ENCODE measurements at places on chromosomes 12 and 14.

DNA sequence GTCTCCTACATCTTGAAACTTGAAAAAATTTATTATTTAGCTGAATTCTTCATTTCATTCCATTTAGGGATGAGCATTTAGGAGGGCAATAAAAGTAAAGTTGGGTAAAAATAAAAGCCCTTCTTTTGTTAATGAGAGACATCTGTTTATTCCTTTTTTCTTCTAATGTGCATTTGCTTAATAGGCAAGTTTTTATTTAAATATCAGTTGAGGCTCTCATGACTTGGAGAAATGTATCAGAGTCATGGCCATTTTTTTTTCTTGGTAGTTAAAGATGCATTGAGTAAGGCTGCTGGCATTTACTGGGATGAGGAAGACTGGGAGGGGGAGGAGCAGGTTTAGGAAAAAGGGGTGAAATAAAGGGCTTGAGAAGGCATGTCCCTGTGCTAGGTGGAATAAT, 609.9 kb upstream of the TMEM132C start:
- no peak for DNase-seq

GRCh38 chr12:65606008-65606766, 218.1 kb upstream of the HMGA2 start:
- DNase-seq = no peak

DNA sequence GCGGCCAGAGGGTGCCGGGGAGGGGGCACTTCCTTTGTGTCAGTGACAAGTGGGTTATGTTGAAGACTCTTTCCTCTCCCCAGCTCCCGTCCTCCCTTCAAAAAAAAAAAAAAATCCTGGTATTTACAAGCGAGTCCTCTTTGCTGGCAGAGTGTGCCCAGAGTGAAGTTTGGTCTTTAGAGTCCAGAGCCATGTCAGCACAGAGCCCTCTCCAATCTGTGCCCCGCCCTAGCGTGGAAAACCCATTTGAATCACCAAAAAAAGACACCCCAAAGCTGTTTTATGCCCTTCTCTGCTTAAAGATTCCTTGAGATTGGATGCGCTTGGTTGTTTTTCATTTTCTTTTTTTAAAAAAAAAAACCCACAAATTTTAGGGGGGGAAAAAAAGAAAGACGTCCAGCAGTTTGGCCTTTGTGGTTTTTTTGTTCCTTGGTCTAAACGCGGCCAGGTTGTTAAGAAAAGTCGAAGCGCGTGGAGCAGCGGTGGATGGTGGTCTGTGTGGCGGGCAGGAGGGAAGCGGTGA, 3.3 kb downstream of the NKX2-1 start:
- DNase-seq = no peak

GRCh38 chr12:118060301-118061010, 523 bp downstream of the WSB2 start:
- DNase-seq = no peak

GRCh38 chr12:15701206-15701605, 88.0 kb downstream of the EPS8 start:
- DNase-seq = no peak

All from stimulated activated CD4-positive, alpha-beta T cell treated with anti-CD3 and anti-CD28 coated beads, TNF-alpha, amount 100 ng/mL, for 4 hours (primary cell).